ENCODE measurements at places on chromosomes 12 and 14.
A peak's percentile ranks its signal among the peaks of the same experiment; 100 is the strongest.

DNA sequence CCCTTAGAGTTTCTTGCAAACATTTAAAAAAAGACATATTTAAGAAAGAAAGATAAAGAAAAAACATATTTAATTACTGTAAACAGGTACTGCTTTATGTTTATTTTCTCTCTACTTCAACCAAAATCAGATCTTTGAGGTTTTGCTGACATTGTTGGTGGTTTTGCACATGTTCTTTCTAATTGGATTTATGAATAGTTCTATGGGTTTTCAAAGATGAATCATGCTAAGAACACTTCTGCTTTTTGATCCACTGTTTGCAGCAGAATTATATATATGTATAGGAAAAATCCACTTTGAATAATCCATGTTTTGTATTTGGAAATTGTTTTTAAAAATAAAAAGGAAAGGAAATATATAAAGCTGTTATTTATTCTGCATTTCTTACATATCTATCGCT lies 78.4 kb downstream of the FRMD6 start:
- DNase-seq: no peak

DNA sequence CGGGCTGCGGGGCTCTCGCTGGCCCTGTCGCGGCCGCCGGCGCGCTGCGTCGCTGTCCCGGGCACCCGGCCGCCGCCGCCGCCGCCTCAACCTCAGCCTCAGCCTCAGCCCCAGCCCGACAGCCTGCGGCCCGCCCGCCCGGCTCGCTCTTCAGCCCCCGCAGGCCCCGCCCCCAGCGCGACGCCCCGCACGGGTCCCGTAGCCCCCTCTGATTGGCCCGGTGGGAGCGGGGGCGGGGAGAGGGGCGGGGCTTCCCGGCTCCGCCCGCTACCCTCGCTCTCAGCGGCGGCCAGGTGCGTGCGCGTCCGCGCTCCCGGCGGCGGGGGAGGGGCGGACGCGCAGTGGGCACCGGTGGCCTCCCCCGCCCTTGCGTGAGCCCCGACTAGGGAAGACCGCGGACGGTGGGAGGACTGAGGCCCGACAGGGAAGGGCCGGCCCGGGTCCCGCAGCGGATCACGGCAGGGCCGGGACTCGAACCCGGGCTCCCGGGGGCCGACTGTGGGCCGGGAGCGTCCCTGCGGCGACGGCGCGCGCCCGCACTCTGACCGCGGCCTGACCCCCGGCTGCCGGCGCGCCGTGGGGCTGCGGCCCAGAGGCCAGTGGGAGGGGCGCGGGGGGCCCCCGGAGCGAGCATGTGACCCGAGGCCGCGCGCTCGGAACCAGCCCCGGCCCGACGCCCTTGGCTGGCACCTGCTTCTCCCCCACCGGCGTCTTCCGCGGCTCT lies at the start of gene PPP1R13B:
PPP1R13B (minus strand) TSS at position 125 of the 724 bp plus-strand sequence. CDS start 268 bp downstream, outside the sequence.
- peak; percentile 82 for DNase-seq

DNA sequence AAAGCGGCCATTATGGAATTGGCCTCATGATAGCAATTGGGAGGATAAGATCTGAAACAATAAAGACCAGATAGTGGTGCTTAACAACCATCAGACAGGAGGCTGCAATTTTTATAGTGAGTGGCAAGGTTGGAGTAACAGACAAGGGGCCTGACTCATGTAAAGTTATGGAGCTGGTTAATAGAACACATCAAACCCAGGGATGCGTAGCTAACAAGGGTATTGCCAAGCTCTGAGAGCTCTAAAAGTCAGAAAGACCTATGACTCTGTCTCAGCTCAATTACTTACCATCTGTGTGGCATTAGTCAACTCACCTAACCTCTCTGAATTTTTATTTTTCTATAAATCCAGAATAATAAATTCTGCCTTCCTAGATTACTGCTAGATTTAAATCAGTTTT lies 1731.5 kb upstream of the FLRT2 start:
- no peak for DNase-seq

- peak; percentile 100 for DNase-seq
Observed at GRCh38 chr12:56117778-56118687, at the start of gene ZC3H10. Gene ZC3H10, plus strand, starts transcription at chr12:56118266. Its CDS starts 2,297 bp downstream, at chr12:56120563.

- no peak for DNase-seq
Observed at GRCh38 chr12:45934956-45935355, 55.4 kb downstream of the SCAF11 start.

DNA sequence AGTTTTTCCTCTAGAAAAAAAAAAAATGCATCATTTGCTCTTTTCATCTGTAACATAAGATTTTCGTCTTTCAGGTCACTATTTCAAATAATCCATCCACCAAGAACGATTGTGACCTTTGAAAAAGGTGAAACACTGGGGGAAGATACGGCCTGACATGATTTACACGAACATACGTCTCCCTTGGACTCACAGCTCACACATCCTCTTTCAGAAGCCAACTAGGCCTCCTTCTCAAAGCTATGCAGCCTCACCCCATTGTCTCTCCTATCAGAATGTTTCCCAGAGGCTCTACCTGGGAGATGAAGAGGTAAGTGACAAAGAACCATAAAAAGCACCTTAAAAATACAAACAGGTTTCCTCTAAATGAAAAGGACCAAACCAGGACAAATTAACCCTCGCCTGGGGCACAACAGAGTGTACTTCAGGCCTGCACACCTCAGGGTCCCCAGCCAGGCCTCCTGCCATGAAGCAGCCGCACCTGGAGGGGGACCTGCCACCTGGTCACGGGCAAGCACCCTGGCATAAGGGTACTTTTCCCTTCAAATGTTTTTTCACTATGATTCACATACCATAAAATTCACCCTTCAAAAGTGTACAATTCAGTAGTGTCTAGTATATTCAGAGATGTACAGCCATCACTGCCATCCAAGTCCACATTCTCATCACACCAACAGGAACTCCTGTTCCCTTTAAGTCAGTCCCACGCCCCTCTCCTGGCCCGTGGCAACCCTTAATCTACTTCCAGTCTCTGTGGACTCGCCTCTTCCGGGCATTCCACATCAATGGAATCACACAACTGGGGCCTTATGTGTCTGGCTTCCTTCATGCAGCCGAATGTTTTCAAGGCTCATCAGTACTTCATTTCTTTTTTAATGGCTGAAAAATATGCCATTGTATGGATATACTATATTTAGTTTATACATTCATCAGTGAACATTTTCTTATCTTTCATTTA lies 5.4 kb downstream of the SLC15A4 start:
- peak; percentile 48 for DNase-seq

GRCh38 chr14:96267336-96267735 lies 11.3 kb downstream of the BDKRB1 start:
- DNase-seq: peak; percentile 50

GRCh38 chr12:1661553-1662335 lies 29.1 kb upstream of the ADIPOR2 start:
- DNase-seq: peak; percentile 89

DNA sequence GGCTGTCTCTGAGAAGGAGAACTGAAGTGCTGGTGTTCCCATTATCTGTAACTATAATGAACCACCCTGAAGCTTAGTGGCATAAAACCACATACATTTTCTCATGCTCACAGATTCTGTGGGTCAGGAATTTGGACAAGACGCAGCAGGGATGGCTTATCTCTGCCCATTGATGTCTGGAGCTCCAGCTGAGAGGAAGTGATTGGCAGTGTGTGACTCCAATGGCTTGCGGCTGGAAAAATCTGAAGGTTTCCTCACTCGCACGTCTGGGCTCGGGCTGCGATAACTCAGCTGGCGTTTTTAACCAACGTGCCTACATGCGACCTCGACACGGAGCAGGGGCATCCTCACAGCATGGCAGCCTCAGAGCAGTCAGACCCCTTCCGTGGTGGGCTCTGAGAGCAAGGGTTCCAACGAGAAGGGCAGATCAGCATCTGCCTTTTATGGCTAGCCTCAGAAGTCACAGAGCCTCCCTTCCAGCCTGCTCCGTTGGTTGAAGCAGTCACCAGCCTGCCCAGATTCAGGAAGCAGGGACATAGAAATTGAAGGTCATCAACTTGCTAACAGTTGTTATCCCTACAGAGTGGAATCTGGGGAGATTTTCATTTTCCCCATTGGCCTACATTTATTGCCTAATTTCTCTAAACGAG lies 143.3 kb upstream of the BCL2L14 start:
- DNase-seq: peak; percentile 33

DNA sequence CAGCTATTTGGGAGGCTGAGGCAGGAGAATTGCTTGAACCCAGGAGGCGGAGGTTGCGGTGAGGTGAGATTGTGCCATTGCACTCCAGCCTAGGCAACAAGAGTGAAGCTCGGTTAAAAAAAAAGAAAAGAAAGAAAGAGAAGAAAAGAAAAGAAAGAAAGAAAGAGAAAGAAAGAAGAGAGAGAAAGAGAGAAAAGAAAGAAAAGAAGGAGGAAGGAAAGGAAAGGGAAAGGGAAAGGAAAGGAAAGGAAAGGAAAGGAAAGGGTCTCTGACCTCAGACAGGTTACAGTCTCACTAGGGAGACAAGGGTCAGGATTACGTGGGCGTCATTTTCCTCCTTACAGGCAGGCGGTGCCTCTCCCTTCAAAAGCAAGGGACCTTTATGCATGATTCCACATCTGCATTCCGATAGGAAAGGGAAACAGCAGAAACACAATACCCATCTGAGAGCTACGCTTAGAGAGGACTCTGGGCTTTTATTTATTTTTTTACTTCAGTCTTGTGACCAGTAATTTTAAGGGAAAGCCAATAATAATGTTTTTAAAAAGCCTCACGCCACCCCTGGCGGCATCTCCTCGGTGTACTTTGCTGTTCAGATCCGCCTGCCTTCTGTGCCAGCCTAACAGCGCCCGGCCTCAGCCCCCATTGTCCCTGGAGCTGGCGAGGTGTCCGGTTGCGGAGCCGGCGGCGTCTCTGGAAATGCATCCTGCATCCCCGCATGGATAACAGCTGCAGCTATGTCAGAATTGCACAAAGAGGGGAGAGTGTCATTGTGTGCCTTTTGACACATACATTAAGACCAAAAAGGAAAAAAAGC lies 945 bp upstream of the HIP1R start:
- DNase-seq: peak; percentile 56

- DNase-seq: no peak
Observed at GRCh38 chr14:100362311-100362927, 39.3 kb downstream of the SLC25A47 start.

DNA sequence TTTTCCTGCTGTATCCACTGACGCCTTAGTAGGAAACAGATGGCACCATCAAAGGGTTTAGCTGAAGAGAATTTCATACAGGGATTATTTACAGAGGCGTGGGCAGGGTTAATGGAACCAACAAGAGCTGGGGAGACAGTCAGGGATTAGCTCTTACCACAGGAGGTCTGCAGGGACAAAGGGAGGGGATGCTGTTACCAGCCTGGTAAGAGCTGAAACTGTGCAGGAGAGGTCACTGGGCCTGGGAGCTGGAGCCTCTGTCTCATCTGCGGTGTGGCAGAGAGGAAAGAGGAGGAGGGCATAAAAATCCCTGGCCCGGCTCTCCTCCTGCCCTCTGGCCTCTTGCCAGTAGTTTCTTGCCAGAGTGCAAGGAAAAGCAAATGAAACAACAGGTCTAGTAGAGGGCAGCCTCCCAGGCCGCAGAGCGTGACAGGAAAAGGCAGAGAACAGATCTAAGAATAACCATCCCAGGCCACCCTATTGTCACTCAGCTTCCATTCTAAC lies 18.9 kb upstream of the POC1B start:
- DNase-seq: peak; percentile 54

- DNase-seq: no peak
Observed at GRCh38 chr14:58912287-58912686, 274.5 kb downstream of the DACT1 start.

DNA sequence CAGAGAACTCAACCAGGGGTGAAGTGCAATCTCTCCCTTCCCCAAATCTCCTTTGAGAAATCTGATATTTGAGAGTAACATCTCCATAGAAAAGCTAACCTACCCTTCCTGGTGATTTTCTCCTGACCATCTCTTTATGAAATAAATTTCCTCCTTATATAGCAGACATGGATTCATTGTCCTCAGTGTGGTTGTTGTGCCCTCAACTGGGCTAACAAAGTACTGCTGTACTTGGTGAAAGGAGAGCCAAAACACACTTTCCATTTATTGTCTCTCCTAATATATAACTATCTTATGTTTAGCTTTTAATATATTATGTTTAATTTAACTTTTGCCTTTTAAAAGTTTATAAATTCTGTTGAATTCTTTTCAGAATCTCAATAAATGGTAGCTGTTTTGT lies 65.1 kb upstream of the SLCO1B1 start:
- DNase-seq: peak; percentile 33

- no peak for DNase-seq
Observed at GRCh38 chr12:92432724-92433441, 269.9 kb upstream of the PLEKHG7 start.

- DNase-seq: no peak
Observed at GRCh38 chr12:25828188-25828587, 130.3 kb upstream of the RASSF8 start.

- no peak for DNase-seq
Observed at GRCh38 chr12:85186236-85186635, 93.8 kb upstream of the ALX1 start.
